GM19239 (cell line): ENCODE measurements at places on chromosomes 11 and 22.
A peak's percentile ranks its signal among the peaks of the same experiment; 100 is the strongest.

DNA sequence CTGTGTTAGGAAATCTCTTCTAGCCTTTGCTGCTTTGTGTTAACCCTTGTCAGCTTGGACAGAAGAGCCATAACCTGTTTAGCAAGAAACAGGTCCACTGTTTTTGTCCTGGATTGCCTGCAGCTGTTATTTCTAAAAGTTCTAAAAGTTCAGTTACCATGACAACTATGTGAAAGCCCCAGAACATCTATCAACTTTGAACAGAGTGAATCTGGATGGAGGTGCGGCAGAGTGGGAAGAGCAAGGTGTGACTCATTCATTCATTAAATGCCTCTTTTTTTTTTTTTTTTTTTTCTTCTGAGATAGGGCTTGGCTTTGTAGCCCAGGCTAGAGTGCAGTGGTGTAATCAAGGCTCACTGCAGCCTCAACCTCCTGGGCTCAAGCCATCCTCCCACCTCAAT is 50.5 kb downstream of the RBX1 start:
- no peak for DNase-seq

DNA sequence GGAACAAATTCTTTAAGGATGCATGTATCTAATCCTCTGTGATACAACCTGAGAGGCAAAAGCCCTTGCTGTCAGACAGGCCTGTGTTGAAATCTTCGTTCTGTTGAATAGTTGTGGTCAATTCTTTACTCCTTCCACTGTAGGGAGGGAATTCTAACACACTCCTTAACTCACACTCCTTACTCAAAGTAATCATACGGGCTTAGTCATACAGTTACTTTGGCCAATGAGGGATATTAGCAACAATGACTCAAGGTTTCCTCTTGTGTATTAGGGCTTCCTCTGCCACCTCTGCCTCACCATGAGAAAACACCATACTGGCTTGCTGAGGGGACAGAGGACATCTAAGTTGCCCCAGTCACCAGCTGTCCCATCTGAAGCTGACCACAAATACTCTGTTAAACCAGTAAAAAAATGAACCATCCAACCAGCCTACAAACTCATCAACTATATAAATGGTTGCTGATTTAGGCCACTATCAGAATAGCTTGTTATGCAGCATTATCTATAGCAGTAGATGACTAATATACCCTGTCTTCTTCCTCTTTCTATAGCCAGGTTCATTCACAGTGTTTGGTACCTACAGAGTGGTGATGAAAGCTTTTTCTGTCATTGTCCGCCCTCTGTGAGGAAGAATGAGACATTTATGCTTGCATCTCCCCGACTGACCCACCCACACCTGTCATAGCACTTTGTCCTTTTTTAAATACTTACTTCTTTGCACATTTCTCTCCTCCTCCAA is 322.8 kb upstream of the SYN3 start:
- DNase-seq, result no peak

DNA sequence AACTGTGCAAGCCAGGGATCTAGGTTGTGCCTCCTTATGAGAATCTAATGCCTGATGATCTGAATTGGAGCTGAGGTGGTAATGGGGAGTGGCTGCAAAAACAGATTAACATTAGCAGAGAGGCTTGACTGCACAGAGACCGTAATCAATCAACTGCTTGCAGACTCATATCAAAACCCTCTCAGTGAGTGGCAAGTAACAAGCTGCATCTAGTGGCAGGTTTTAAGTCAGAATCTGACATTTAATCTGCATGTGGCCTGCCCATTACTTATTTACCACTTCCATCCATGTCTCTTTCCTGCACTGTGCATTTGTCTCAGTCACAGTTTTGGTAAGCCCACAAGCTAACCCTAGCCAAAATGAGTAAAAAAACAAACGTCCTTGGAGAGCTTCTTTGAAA is 11.2 kb downstream of the C11orf58 start:
- DNase-seq, result no peak

- DNase-seq, result peak; percentile 52
These were observed 66.8 kb downstream of the BRD1 start for GRCh38 chr22:49760630-49761571.

GRCh38 chr22:46072981-46073682 is 77.2 kb upstream of the PPARA start:
- no peak for DNase-seq

DNA sequence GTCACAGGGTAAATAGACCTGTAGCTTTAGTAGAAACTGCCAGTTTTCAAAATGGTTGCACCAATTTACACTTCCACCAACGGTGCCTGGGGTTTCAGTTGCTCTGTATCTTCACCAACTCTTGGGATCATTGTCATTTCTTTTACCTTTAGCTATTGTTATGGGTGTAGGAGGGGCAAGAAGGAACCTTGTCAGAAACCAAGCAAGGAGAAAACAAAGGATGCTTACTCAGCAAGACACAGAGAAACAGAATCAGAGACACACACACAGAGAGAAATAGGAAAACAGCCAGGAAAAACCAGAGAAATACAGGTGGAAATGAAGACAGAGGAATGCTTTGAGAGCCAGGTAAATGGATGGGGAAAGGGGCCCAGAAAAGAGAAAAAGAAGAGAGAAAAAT is 367.6 kb downstream of the MIAT start:
- no peak for DNase-seq

DNA sequence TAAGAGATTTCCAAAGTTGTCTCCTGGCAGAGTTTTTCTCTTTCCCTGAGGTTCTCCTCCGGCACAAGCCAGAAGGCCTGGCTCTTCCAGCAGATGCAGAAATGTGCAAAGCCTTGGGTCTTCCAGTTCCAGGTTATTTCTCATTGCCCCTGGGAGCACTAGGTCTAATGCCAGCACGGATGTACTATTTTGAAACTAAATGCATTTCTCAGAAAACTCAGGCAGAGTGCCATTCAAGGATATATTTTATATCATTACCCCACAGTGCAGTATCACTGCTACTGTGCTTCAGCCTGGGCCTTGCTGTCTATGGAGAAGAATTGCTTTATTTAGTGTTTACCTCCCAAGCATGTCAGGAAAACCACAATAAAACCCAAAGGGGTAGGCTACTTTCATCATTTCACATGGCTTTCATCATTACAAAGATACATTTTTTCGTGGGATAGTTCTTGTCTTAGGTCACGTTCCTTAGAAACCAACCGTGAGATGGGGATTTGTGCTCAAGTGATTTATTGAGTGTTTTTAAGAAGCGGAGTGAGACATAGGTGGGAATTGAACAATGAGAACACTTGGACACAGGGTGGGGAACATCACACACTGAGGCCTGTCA is 22.4 kb upstream of the FZD4 start:
- no peak for DNase-seq

DNA sequence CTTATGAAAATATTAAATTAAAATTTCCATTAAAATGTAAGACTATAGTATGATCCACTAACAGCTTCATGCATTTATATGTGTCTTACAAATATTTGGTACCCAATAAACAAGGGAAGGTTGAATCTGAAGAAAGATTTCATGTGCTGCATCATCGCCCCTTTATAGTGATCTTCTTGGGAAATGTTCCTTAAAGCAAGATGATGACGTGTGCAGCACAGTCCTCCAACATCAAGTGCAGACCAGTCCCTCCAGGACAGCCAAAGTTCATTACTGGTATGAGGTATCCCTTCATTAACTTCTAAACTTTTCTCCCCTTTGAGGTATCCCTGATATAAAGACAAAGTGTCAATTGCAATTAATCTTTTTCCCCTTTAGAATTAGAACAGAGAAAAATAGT is 567.0 kb downstream of the METTL15 start:
- DNase-seq, result no peak

- DNase-seq, result peak; percentile 69
These were observed 1.8 kb upstream of the MARK2 start for GRCh38 chr11:63837027-63837688.

DNA sequence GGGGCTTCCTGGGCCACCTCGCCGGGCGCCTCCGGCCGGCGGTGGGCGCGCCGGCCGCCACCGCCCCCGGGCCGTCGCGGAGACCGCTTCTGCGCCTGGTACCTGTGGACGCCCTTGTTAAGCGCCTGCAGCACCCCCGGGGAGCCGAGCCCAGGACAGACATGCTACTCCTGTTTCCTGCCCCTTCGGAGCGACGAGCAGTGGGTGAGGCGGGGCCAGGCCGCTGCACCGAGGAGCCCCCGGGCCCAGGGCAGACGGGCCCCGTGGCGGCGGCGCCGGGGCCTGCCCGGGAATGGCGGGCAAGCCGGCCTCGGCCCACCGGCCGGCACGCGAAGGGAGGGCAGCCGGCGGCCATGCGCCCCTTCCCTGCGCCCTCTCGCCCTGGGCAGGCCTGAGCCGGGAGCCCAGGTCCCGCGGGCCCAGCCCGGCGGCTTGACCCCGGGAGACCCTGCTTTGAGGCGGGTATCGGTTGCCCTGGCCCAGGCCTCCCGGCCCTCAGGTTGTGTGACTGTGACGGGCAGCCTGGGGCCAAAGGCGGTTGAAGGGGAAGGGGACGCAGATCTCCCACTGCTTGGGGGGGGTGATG is 789 bp upstream of the KDM2A start:
- DNase-seq, result peak; percentile 51

GRCh38 chr22:23047742-23048141 is 22.6 kb upstream of the GNAZ start:
- no peak for DNase-seq

DNA sequence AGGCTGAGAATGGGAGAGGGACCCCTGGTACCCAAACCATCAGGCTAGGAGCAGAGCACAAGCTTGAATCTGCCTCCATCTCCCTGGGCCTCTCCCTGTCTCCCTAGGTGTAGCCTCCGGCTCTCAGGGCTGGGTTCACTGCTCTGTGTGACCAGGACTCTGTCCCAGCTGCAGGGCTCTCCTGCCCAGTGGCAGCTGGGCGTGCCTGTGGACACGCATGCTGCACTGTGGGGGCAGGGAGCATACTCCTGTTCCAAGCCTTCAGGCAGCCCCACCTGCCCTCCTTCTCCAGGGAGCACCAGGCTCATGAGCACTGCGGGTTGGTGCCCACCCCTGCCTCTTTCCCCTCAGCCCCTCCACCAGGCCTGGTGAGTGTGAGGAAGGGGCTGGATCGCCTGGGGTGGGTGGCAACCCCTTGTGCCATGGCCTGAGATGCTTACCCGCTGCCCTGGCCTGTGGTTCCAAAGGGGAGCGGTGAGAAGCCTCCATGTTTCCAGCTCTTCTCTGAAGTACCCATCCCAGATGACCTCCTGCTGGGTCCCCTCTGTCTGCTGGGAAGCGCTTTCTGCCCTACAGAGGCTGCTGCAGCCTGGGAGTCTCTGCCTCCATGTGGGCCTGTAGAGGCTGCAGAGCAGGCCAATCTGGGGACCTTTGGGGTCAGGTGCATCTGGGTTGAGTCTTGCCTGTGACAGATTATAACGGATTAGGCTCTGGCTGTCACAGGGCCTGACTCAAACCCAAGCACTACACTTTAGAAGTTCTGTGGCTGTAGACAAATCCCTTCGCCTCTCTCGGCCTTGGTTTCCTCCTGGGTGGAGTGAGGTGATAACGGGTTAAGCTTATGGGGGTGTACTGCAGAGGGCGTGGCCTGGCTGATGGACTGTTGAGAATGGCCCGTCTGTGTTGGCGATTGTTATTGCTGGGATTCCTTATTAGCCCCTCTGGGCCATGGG is 43.7 kb downstream of the WNT11 start:
- DNase-seq, result no peak

- DNase-seq, result no peak
These were observed 27.7 kb downstream of the LRRC4C start for GRCh38 chr11:41431784-41432183.

- DNase-seq, result no peak
These were observed 6.6 kb downstream of the TCN1 start for GRCh38 chr11:59859673-59860072.

GRCh38 chr22:31742115-31742514 is 7.8 kb downstream of the PRR14L start:
- no peak for DNase-seq

GRCh38 chr11:130295657-130296056 is 19.1 kb downstream of the ZBTB44 start:
- DNase-seq, result no peak

GRCh38 chr22:47151490-47151889 is 389.0 kb downstream of the TBC1D22A start:
- DNase-seq, result no peak

DNA sequence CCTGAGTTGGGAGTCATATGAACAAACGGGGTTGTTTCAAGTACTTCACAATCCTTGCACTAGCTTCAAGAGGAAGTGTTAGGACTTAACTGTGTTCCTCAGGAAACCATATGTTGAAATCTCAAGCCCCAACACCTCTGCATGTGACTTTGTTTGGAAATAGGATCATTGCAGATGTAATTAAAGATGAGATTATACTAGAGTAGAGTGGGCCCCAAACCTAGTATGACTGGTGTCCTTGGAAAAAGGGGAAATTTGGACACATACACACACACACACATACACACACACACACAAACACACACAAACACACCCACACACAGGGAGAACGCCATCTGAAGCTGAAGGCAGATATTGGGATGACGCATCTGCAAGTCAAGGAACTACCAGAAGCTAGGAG is 6.4 kb upstream of the CEP295 start:
- no peak for DNase-seq

- DNase-seq, result no peak
These were observed 8.2 kb upstream of the NAP1L4 start for GRCh38 chr11:3000032-3000961.

- no peak for DNase-seq
These were observed 36.9 kb upstream of the PRR5 start for GRCh38 chr22:44665115-44665514.

GRCh38 chr11:23124996-23125395 is 264.7 kb upstream of the CCDC179 start:
- no peak for DNase-seq

- no peak for DNase-seq
These were observed 228.7 kb upstream of the TBCEL start for GRCh38 chr11:120795185-120795584.

GRCh38 chr11:65880844-65881421 is 1.3 kb downstream of the CTSW start:
- no peak for DNase-seq

GRCh38 chr11:68411501-68411991 is 49.0 kb upstream of the PPP6R3 start:
- DNase-seq, result no peak

DNA sequence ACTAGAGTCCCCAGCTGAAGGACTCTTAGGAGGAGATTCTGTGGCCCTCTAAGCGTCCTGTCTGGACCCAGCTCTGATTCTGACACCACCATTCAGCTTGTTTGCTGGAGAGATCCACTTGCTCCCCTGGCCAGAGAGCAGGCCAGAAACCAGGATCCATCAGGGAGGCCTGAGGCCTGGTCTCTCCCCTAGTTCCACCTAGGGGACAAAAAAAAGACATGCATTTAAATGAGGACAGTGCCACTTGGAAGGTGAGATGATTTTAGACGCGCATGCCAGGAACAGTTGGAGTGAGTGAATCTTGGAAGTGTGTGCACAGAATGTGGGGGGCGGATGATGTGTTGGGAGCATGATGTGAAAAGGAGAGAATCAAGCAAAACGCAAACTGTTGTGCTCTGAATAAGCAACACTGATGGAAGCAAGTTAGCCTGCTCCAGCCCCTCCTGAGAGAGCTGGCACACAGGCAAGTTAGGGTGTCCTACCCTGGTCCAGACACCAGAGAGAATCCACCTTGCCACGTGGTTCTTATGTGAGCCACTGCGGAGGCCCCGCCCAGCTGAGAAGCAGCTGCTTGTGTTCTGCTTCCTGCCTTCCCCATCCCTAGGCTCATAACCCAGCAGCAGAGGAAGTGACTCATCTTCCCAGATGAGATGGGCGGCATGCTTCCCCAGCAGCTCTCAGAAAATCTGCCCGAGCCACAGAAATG is 8.0 kb upstream of the SLCO2B1 start:
- DNase-seq, result peak; percentile 66
